ENCODE measurements at places on chromosomes 7 and 10. TPM values are rescaled to one million over a fixed set of nuclear protein-coding genes. Genes with fewer than 3 reads are reported as not detected.

The AQP1 gene
- 0.55 TPM for polyA plus RNA-seq

The SCIN gene
- polyA plus RNA-seq, result 0.05 TPM

The COL17A1 gene
- 0.14 TPM for polyA plus RNA-seq

The ZNF488 gene
- polyA plus RNA-seq, result 0.14 TPM

The TFR2 gene
- 0.50 TPM for polyA plus RNA-seq

The KCNMA1 gene
- polyA plus RNA-seq, result 29.6 TPM

The TEX47 gene
- polyA plus RNA-seq, result not detected

The BAZ1B gene
- polyA plus RNA-seq, result 20.2 TPM

The SEMA3A gene
- 31.2 TPM for polyA plus RNA-seq

The TCAF2 gene
- 3.0 TPM for polyA plus RNA-seq

The PLAU gene
- 283 TPM for polyA plus RNA-seq

The NPSR1 gene
- not detected for polyA plus RNA-seq

Data from IMR-90 (cell line).